Astrocyte of the spinal cord (primary cell): ENCODE measurements at places on chromosomes 5 and 9.

GRCh38 chr9:93099551-93100275 lies 3.7 kb downstream of the CARD19 start:
- no peak for DNase-seq

- DNase-seq = no peak
Observed at GRCh38 chr5:81183811-81184748, 49.0 kb upstream of the CKMT2 start.

- DNase-seq = no peak
Observed at GRCh38 chr5:89053547-89053946, 170.6 kb upstream of the MEF2C start.

- DNase-seq = no peak
Observed at GRCh38 chr9:126777733-126778132, 27.1 kb upstream of the ZBTB43 start.

- DNase-seq = no peak
Observed at GRCh38 chr5:139692679-139693308, 44.6 kb downstream of the CXXC5 start.

GRCh38 chr5:160271836-160272235 lies 40.5 kb downstream of the CCNJL start:
- no peak for DNase-seq

GRCh38 chr5:178338750-178339144 lies 106.1 kb upstream of the PHYKPL start:
- DNase-seq = no peak

DNA sequence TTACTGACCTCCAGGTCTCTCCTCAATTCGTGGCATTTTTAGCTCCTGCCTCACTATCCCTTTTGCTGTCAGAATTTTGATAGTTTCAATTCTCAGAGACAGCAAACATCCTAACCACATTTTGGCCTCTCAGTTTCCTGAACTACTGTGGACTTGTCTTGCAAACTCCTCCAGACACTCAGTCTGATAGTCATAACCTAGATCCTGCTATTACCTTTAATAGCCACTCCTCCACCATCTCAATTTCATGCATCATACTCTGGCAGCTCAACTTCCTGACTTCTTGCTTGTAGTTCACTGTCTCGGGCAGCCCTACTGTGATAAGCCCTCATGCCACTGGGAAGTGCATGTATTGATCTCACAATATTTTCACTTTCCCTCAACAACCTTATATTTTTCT lies 481.8 kb upstream of the CDH18 start:
- no peak for DNase-seq

DNA sequence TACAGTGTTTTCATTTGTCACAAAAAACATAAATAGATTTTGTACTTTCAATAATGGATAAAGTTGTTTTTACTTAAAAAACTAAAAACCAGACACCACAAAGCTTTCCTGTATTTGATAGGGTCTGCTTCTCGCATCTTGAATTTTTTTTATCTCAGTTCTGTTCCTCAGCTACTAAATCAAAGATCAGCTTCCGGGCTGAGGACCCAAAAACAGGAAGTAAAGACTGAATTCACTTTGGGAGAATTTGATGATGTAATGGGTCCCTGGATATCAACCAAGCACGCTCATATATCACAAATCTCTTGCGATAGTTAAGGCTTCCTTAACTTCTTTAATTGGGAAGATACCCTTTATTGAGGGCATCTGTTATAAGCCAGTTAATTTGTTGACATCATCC lies 24.1 kb downstream of the ITK start:
- no peak for DNase-seq

GRCh38 chr5:78562714-78563330 lies 85.8 kb downstream of the LHFPL2 start:
- DNase-seq = no peak

- DNase-seq = no peak
Observed at GRCh38 chr5:93637697-93638096, 54.7 kb downstream of the NR2F1 start.

GRCh38 chr9:120571443-120572257 lies 8.3 kb downstream of the CDK5RAP2 start:
- DNase-seq = peak; percentile 88

GRCh38 chr5:76617229-76617628 lies 6.0 kb downstream of the F2RL2 start:
- no peak for DNase-seq

GRCh38 chr5:20678386-20678785 lies 690.4 kb upstream of the CDH18 start:
- peak; percentile 0 for DNase-seq

DNA sequence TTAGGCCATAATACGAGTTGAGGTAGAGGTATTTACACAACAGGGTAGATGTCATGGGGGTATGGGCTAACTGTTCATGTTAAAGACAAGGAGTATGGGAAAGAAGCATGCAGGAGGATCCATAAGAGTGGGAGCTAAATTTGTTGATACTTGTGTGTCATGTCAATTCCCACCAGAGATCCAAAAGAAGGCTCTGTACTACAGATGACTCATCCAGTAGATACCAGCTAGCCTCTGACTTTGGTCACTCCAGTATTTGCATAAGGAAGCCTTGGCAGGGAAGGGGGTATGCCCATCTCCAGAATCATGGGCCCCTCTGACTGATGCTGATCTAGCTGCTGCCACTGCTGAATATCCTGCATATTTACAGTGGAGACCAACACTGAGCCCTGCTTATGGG lies 743.7 kb upstream of the GRAMD2B start:
- DNase-seq = no peak

GRCh38 chr9:108759399-108759798 lies 96.4 kb downstream of the ACTL7B start:
- DNase-seq = no peak

DNA sequence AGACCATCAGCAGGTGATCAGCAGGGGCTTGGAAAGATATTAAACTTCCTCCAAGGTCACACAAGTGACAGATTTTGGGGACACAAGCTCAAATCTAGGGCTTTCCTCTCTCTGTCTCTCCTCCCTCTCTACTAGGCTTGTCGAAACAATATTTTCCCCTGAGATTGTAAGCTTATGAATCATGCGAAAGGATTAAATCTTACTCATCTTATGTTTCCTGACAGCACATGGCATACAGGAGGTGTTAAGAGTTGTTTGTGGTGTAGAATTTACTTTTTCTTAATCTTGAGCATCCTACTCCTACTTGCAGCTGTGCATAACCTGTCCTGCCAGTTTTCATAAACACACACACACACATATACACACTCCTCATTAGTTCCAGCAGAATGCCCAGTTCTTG lies 186.3 kb downstream of the MARCHF11 start:
- peak; percentile 33 for DNase-seq

DNA sequence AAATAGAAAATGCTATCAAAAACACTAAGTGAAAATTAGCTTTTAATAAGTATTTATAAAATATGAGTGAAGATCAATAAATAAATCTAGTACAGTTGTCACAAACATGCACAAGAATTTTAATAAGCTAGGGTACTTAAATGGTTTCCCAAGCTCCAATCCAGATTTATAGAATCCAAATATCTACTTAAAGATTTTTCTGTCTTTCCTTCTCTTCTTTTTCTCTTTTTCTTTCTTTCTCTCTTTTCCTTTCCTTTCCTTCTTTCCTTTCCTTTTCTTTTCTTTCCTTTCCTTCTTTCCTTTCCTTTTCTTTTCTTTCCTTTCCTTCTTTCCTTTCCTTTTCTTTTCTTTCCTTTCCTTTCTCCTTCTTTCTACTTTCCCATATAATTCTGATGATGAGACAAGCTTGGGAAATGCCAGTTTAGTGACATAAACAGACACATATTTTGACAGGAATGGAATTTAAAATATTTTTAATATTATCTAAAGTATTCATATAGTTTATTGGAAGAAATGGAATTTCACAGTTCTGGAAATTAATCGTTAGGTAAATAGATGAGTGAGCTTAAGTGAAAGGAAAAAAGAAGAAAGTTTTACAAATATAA lies 832.8 kb downstream of the NR2F1-AS1 start:
- no peak for DNase-seq

DNA sequence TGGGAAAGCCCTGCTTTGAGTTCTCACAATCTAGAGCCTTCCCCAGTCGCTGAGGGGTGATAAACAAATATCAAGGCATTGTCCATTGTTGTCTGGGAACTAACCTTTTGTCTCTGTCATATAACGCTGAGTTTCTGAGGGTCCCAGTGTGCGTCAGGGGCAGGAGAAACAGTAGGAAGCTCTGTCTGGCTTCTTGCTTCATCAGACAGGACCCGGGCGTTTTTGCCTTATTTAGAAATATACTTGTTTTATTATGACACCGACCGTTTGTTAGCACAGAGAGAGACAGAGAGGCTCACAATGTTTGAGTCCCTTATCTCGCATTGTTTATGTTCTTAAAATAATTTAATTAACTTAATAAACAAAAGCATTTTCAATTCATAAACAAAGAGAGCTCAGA lies 204.9 kb upstream of the GAS1 start:
- no peak for DNase-seq

DNA sequence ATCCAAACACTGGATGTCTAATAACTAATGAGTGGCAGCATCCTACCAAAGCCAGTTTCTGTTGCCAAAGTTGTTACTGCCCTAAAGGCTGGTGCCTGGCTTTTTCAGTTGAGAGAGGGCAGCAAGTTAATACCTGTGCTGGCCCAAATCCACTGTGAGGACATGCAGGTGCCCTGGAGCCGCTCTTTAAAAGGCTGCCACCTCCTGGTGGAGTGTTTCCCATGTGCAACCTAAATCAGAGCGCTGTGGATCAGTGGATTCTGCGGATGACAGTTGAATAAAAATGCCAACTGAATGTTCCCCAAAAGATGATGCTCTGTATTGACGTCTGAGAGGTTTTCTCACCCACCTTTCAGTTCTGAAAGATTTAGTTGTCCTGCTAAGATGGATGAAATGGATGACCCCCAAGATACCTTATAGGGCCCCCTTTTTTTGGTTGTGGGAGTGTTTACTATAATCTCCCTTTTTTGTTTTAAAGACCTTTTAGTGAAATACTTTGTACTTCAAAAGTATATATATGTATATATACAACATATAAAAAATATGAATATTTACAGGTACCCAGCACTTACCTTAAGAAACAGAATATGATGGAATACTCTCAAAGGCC lies 146.4 kb downstream of the EGFLAM start:
- DNase-seq = no peak

- no peak for DNase-seq
Observed at GRCh38 chr5:150264667-150265603, 24.6 kb downstream of the CAMK2A start.

DNA sequence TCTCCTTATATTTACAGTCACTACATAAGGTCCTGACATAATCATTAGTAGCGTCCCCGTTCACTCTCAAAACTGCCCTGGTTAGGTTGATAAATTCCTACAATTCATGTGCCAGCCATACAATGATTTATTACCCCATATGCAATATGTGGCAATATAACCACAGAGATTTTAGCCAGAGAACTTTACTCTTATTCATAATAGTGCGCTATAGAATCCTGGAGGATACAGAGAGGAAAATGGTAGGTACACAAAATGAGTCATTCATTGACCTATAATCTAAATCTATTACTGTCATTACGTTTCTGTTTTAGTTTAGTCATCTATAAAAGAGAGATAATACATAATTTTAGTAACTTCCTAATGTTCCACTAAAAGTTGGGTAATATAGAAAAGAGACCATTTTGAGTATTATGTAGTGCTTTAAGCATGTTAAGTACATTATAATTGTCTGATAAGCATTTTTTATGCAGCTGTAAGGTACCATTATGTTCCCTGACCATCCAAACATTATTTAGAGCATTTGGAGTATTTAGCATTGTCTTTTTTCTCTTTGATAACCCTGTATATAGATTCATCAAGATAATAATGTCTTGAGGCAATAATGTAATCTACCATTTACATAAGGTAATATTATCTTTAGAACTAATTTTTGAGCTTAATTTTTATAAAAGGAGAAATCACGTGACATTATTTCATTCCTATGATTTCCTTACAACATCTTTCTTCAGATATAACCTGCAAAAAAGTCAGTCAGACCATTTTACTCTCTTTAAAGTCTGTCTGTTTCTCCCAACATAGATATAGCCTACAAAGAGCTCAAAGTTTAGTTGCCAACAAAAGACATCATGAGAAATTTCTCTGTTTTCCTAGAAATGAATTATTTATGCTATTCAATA lies 655.5 kb upstream of the ZNF608 start:
- DNase-seq = no peak

GRCh38 chr5:155689406-155689805 lies 637.6 kb upstream of the SGCD start:
- no peak for DNase-seq

DNA sequence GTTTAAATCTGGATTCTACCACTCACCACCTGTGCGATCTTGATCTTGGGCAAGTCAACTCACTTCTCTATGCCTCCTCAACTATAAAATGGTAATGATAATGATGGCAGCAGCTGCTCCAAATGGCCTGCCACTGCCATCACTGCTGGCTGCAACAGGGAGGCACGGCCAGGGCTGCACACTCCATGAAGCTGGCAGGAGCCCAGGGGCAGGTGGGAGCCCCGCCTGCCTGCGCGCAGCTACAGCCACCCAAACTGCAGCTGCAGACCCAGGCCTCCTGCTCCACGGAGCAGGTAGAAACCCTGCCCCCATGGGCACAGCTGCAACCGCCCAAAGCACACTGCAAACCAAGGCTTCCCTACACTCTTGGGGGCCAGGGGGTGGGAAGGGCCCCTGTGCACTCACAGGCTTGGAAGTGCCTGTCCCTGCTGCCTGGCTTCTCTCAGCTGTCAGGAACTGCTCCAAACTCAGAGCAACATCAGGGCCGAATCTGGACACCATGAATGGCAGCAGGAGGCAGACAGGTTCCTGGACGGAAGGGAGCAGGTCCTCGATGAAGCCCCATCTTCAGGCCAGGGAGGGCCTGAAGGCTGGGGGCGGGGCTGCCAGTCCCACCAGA lies 57.6 kb downstream of the PRELID2 start:
- no peak for DNase-seq

- no peak for DNase-seq
Observed at GRCh38 chr9:14752271-14752670, 29.7 kb upstream of the CER1 start.

DNA sequence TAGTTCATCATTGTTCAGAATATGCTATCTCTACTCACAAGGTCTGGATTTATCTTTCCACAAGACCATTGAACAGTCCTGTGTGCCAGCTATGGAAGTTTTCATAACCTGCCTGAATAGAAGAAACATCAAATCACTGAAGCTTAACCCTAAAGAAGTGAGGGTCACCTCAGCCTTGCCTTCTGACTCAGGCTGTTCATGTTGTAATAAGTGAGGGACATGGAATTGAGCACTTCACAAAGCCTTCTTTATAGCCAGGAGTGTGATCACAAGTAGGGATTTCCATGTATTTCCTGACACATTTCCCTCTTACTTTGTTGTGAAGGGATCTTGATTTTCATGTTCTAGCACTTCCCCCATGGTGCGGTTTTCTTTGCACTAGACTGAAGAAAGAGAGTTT lies 577.5 kb upstream of the WWC1 start:
- DNase-seq = no peak

- peak; percentile 18 for DNase-seq
Observed at GRCh38 chr5:91020065-91020800, 362.9 kb downstream of the ARRDC3 start.

GRCh38 chr9:131116281-131117120 lies 8.9 kb upstream of the NUP214 start:
- DNase-seq = peak; percentile 7

DNA sequence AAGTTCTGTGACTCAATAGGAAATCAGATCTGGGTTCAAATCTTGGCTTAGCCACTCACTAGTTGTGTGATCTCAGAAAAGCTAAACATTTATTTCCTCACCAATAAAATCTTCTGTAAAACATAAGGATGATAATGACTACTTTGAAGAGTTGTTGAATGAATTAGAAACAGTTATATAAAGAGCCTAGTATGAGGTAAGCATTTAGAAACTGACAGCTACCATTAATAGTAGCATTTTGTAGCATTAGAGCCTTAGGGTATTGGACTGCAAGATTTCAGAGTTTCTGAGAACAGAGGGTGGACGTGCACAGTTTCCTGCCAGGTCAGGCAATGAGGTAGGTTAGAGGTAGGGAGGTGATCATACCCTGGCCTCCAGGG lies 293.2 kb downstream of the CWC27 start:
- no peak for DNase-seq
